ENCODE measurements at places on chromosomes 1 and 21.

DNA sequence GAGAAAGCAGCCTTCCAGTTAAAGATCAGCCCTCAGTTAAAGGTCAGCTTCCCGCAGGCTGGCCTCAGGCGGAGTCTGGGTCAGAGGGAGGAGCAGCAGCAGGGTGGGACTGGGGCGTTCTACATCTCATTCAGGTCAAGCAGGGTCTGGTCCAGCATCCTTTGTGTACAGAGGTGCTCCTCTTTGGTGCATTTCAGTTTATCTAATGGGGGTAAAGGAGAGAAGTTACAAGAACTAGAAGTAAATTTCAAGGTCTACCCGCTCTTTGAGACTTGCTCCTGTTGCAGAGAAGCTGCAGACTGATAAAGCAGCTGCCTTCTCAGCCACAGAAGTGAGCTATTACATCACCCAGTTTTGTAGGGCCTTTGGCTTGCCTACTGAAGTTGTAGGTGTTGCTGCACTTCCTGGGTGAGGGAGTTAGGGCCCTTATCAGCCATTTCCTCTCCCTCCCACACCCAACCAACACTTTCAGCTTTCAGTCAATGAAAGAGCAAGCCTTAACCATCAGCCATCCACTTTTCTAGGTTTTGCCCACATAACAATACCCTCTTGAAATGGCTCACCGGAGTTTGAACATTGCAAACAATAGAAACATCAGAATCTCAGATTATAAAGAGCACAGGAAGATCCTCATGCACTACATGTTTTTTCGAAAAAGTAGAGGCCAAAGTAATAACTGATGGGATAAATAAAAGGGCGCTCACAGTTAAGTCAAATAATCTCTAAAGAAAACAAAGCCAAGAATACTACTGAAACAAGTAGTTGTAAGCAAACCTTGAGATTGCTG, 2.8 kb upstream of the NUP210L start:
- DNase-seq, result no peak

DNA sequence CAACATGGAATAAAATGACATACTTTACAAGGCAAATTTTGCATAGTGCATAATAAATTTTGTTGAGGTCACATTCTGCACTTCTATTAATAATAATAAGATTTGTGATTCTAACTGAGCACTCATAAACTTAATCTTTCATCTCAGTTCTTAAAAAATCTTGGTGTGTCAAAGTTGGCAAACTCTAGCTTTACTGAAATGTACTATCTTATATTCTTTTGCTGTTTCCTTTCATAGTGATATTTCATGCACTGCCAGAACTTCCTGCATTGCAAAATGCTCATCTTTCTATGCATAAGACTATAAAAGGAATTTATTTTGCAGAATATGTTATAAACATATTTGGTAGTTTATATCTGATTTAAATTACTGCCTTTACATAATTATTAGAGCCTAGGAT, 797.6 kb downstream of the ADGRL2 start:
- no peak for DNase-seq

DNA sequence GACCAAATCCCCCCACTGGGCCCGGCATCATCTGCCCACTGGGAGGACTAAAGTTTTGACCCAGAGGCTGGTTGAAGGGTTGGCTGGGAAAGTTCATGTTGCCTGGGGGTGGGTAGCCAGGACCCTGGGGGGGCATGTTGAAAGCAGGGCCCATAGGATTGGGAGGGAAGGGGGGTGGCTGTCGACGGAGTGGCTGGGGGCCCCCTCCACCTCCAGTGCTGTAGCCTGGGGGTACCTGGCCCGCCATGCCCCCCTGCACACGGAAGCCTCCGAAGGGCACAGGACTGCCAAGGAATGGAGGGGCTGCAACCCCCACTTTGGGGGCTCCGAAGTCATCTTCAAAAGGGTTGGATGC, 2.2 kb downstream of the PYGO2 start:
- no peak for DNase-seq

- no peak for DNase-seq
Measured at GRCh38 chr21:38930066-38930465, 124.3 kb downstream of the ETS2 start.

- no peak for DNase-seq
Measured at GRCh38 chr1:24805534-24806301, 60.5 kb downstream of the CLIC4 start.

GRCh38 chr1:21511579-21512522, 2.6 kb downstream of the ALPL start:
- DNase-seq, result no peak

- DNase-seq, result no peak
Measured at GRCh38 chr1:201476670-201477344, 7.8 kb upstream of the PHLDA3 start.

GRCh38 chr1:45177452-45177851, 29.0 kb downstream of the ZSWIM5 start:
- DNase-seq, result no peak

GRCh38 chr1:205748403-205749233, 1.4 kb downstream of the NUCKS1 start:
- DNase-seq, result no peak

DNA sequence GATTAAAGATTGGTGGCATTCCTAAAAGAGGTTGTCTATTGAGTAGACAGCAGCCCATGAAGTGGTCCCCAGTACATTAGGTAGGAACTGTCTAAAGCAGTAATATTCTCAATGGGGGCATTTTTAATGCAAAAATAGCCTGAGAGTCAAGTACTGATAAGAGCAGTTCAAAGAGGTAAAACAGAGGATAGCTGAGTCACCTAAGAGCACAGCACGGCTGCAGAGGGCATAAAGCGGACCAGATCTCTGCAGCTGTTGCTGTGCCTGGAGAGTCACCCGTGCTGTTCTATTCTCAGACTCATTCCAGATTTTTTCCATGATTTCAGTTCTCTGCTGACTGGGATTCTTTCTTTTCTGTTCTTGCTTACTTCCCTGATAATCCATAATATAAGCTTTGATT, 313.2 kb downstream of the OLFM3 start:
- DNase-seq, result no peak

GRCh38 chr1:58000116-58000515, 546.4 kb downstream of the OMA1 start:
- no peak for DNase-seq

DNA sequence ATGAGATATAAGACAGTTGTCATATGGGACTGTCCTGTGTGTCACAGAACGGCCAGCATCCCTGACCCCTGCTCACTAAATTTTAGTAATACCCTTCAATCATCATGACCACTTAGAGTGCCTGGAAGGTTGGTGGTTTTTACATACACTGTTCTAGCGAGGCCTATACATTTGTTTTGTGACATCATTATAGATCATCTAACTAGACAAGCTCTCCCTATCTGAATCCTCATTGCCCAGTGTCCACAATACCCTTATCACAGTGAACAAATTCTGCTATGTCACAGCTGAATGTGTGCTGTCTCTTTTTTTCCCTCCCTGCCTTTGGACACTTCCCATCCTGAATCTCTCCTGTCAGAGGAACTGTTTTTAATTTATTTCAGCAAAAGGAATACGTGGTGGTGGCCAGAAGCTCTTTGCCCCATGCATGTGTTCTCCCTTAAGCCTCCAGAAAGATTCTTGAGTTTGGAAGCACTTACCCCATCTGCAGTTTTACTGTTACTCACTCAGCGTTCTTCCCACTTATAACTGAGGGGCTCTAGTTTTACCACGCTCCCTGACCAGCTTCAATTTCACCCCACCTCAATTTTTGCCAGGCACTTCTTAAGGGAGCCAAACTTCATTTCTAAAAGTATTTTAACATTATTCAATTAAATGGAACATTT, 70.3 kb downstream of the OLFML2B start:
- no peak for DNase-seq

GRCh38 chr1:153344718-153345025, 4.0 kb downstream of the PGLYRP4 start:
- DNase-seq, result no peak

DNA sequence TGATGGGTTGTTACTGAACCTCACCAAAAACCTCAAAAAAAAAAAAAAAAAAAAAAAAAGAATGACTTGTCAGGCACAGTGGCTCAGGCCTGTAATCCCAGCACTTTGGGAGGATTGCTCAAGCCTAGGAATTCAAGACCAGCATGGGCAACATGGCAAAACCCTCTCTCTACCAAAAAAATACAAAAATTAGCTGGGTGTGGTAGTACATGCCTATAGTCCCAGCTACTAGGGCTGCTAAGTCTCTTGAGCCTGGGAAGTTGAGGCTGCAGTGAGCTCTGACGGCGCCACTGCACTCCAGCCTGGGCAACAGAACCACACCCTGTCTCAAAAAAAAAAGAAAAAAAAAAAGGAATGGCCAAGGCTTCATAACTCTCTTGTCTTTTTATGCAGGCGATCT, 11.1 kb downstream of the CHAF1B start:
- DNase-seq, result no peak

DNA sequence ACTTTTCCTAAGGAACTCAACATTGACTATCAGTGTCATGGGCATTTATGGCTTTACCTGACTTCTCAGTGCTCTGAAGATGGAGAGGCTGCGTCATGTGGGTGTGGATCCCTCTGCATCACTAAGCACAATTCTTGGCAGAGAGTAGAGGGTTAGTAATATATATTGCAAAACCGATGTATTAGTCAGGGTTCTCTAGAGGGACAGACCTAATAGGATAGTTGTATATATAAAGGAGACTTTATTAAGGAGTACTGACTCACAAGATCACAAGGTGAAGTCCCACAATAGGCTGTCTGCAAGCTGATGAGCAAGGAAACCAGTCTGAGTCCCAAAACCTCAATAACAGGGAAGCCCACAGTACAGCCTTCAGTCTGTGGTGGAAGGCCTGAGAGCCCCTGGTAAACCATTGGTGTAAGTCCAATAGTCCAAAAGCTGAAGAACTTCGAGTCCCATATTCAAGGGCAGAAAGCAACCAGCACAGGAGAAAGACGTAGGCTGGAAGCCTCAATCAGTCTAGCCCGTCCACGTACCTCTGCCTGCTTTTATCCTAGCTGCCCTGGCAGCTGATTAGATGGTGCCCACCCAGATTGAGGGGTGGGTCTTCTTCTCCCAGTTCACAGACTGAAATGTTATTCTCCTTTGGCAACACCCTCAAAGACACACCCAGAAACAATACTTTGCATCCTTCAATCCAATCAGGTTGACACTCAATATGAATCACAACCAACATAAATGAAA, 159.7 kb upstream of the NRIP1 start:
- no peak for DNase-seq

- DNase-seq, result no peak
Measured at GRCh38 chr21:35648512-35648911, 411.8 kb downstream of the SETD4 start.

- DNase-seq, result no peak
Measured at GRCh38 chr1:171664976-171665375, 12.5 kb upstream of the MYOC start.

DNA sequence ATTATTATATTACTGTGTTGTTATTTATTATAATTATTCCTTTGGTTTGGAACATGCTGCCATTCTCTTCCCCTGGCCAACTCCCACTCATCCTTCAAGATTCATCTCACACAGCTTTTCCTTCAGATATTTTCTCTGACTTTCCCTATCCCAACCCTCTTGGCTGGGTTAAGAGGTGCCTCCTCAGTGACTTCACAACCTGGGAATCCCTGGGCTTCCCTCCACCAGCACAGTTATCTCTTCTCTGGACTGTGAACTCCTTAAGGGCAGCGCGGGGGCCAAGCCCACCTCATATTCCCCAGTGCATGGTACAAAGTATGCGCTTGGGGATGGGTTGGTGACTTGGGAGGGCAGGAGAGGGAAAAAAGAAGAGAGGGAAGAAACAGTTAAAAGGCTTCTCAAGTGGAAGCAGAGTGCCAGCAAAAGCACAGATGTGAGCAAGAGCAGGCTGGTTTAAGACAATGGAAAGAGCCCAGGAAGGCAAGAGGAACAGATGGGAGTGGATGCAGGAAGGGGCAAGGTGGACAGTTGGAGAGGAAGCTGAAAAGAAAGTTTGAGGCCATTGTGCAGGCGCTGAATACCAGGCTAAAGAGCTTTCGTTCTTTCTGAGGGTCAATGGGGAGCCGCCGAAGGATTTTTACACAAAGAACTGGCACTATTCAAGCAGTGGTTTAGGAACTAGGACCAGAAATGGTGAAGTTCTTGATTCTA, 132.3 kb downstream of the BEND5 start:
- no peak for DNase-seq

- no peak for DNase-seq
Measured at GRCh38 chr1:43450251-43450941, 3.3 kb downstream of the HYI start.

GRCh38 chr1:100443811-100444571, 91.7 kb downstream of the CDC14A start:
- no peak for DNase-seq

DNA sequence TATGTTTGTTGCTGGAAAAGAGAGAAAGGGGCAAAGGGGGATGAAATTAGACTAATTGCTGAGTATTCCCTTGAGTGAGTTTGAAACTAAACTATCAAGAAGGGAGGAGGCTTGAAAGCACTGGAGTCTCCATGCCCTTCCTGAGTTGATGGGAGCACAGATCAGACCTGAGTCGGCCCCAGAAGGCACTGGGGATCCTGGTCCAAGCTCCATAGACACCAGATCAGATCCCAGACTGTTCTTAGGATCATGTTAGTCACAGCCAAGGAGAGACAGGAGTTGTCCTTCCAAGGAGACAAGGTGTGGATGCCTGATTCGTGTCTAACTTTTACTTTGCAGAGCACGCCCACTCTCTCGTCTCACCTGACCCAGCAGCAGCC, 152.3 kb downstream of the NR5A2 start:
- no peak for DNase-seq

GRCh38 chr1:115324649-115325420, 13.2 kb downstream of the NGF start:
- no peak for DNase-seq

- no peak for DNase-seq
Measured at GRCh38 chr21:34595457-34595856, 19.5 kb downstream of the RCAN1 start.

DNA sequence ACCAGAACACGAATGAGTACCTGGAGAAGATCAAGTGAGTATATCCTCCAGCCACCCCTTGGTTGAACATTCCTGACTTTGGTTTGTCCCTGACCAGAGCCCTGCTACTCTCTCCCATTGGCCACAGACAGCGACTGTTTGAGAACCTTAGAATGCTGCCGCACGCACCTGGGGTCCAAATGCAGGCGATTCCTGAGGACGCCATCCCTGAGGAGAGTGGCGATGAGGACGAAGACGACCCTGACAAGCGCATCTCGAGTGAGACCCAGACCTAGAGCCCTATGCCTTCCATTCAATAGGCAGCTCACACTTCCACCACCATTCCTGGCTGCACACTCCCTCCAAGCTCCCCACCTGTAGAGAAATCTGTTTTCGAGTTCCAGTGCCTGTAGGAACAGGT, 4.5 kb downstream of the MARCKSL1 start:
- DNase-seq, result no peak

GRCh38 chr1:241742084-241742483, 90.0 kb downstream of the WDR64 start:
- DNase-seq, result no peak

- DNase-seq, result no peak
Measured at GRCh38 chr1:50110151-50110550, 1.4 kb downstream of the ELAVL4 start.

GRCh38 chr1:4110888-4111287, 210.8 kb upstream of the C1orf174 start:
- DNase-seq, result no peak

GRCh38 chr1:8061673-8062386, 35.7 kb upstream of the ERRFI1 start:
- no peak for DNase-seq

GRCh38 chr21:19268686-19269085, 865.1 kb upstream of the TMPRSS15 start:
- no peak for DNase-seq

GRCh38 chr1:23354245-23354644, 10.2 kb upstream of the HNRNPR start:
- DNase-seq, result no peak

- DNase-seq, result no peak
Measured at GRCh38 chr1:26293911-26294463, 12.4 kb downstream of the UBXN11 start.

- DNase-seq, result no peak
Measured at GRCh38 chr1:76840278-76840677, 27.0 kb upstream of the ST6GALNAC5 start.
